ENCODE measurements at places on chromosomes 1 and 21. TPM values are rescaled to one million over a fixed set of nuclear protein-coding genes. Genes with fewer than 3 reads are reported as not detected.

Gene FCMR
- total RNA-seq, result 6.7 TPM

Gene PDZK1
- 0.29 TPM for total RNA-seq

Gene AMY1A
- total RNA-seq, result 9.1 TPM

Gene DDOST
- 246 TPM for total RNA-seq

Gene FCGR2B
- total RNA-seq, result 8.8 TPM

Gene SLFNL1
- 4.9 TPM for total RNA-seq

Gene NCF2
- 139 TPM for total RNA-seq

Gene MAP3K21
- total RNA-seq, result 8.9 TPM

Gene HTR6
- total RNA-seq, result not detected

DNA sequence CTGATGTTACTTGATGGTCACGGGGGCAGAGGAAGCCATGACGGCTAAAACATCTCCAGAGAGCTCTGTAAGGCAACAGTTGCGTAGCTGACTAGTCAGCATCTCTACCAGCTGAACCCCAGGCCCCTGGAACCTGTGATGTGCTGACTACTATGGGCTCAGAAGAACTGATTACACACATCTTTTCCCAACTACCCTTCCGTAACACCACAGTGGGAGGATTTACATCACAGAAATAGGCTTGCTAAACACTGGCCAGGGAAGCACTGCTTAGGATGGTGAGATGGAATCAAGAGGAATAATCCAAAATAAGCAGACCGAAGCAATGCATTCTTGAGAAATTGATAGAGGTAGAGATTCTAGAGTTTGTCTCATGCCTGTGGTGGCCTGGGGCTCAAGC is 122.5 kb downstream of the SMYD2 start:
- no peak for DNase-seq

GRCh38 chr1:225755671-225756319 is 21.8 kb upstream of the SRP9 start:
- no peak for DNase-seq

- DNase-seq, result no peak
Measured at GRCh38 chr1:86288586-86289147, 107.5 kb downstream of the ODF2L start.

GRCh38 chr1:246083416-246083815 is 423.7 kb downstream of the SMYD3 start:
- DNase-seq, result no peak

DNA sequence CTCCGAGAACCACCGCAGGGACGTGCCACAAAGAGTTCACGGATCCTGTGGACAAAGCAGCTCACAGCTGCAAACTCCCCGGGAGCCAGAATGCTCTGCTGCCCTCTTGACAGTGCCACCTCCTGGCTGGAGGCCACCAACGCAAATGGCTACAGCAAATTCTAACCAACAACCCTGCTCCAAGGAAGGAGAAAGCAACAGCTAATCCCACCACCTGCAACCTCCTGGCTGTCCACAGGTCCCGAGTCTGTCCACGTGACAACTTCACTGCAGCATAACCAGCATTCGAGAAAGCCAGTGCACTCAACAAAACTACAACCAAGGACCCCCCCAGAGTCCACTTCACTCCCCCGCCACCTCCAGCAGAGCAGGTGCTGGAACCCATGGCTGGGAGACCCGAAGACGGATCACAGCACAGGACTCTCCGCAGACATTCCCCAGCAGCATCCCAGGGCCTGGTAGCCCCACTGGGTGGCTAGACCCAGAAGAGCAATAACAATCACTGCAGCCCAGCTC is 17.3 kb downstream of the POFUT2 start:
- peak; percentile 16 for DNase-seq

DNA sequence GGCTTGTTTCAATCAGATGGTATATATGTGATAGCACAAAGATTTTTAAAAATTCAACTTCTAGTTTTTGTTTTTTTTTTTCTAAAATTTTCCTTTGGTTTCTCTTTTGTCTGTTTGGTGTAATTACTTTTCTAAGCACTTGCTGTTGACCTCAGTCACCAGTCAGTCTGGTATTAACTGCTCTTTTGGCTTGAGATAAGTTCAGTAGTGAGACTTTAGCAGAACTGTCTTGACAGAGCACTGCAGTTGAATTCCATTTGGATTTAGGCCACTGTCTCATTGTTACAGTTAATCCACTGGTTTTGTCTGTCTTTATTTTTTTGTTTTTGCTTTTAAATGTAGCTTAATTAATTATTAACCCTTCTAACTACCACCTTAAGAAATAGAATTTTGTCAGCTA is 36.2 kb downstream of the OSBPL9 start:
- DNase-seq, result no peak

GRCh38 chr1:147077081-147077480 is 95.2 kb downstream of the PRKAB2 start:
- DNase-seq, result no peak

DNA sequence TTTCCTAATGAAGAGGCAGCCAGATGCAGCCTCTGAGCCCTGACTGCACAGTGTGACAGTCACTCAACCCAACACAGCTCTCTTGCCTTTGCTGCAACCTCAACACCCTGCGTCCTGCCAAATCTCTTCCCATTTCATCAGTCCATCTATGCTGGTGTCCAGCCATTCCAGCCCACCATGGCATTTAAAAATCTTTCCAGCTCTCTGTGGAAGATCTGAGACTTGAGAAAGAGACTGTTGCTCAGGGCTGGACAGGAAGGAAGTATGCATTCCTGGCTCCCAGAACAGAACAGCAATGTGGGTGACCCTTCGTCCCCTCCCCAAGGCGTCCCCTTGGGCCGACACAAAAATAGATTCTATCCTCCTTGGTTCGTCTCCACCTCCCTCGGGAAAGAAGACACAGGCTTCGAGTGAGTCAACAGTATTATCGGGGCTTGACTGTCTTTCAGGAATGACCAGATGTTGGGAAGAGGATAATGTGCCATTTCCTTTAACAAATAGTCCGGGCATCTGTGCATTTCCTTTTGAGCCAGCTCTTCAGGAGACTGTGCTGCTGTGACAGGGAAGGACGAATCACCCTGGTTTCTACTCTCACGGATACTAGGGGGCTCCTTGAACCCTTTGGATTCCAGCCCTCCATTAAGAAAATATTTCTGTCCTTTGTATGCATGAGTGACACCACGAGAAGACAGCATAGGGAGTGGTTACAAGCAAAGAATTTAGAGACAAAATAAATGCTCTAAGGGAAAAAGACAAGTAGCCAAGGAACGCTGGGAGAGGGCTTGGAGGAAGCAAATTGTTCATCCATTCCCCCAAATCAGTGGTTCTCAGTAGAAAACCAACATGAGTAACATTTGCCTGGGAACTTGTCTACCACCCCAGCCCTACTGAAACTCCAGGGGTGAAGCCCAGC is 111.4 kb upstream of the CDC42BPA start:
- no peak for DNase-seq

GRCh38 chr1:44423591-44424537 is 18.8 kb downstream of the RNF220 start:
- peak; percentile 76 for DNase-seq

DNA sequence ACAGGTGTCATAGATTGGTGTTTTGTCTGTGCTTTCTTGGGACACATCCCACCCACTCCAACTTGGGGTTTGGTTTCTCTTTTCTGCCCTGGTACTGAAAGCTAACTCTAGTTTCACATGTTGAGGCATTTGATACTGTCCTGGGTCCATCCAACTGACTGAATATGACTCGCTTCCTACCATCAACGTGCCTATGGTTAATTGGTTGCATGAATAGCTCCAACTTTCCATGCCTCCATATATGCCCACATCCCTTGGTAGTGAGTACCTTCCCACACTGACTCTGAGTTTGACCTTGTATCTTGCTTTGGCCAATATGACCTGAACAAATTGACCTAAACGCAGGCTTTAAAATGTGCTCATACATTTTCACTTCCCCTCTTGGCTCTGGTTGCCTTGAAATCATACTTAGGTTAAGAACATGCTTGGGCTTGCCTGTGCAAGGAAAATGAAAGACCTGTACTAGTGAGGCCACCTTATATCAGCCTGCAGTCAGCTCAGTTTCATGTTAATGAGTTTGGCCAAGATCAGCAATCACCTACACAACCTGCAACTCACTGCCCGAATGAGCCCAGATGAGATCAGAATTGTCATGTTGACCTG is 81.0 kb upstream of the KCNK2 start:
- DNase-seq, result no peak

DNA sequence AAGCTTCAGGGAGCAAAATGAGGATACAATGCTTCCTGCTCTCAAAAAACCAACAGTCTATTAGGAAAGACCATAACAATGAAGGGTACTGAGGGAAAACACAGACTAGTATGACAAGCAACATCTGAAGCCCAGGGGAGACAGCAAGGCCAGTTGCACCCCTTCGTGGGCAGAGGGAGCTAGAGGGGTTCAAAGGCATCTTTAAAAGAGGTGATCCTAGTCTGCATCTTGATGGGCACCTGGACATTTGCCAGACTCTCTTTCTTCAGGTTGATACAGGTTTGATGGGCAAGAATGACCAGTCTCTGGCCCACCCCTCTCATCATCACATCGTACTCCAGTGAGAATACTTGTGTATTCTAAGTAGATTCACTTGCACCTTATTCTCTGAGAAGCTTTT is 177.7 kb downstream of the VAV3 start:
- no peak for DNase-seq

GRCh38 chr1:214719207-214719606 is 116.2 kb downstream of the CENPF start:
- no peak for DNase-seq

- no peak for DNase-seq
Measured at GRCh38 chr1:153346077-153346723, 2.4 kb downstream of the PGLYRP4 start.

GRCh38 chr1:81834268-81834667 is 33.5 kb downstream of the ADGRL2 start:
- no peak for DNase-seq

DNA sequence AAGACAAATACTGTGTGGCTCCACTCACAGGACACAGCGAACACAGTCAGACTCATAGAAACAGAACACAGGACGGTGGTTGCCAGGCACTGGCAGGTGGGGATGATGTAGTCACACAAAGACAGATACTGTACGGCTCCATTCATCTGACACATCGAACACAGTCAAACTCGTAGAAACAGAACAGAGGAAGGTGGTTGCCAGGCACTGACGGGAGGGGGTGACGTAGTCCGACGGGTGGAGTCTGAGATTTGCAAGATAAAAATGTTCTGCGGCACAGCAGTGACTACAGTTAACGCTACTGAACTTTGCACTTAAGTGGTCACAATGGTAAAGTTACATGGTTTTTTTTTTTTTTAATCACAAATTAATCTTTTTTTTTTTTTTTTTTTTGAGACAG is 18.7 kb downstream of the C21orf58 start:
- no peak for DNase-seq

DNA sequence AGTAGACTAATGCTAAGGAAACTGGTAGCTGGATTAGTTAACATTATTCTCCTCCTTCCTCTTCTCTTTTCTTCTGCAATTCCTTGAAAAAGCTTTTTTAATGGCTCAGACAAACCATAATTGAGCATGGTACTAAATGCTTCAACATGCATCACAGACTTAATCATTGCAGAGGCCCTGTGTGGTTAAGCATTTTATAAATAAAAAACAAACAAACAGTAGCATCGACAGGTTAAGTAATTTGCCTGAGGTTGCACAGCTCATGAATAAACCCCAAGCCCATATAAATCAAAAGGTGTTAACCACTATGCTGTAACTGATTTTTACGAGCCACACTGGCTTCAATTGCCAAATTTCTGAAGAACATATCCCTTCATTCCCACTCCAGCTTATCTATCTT is 462.1 kb downstream of the LMO4 start:
- DNase-seq, result no peak

- DNase-seq, result no peak
Measured at GRCh38 chr21:42063191-42063570, 7.9 kb upstream of the UMODL1 start.

DNA sequence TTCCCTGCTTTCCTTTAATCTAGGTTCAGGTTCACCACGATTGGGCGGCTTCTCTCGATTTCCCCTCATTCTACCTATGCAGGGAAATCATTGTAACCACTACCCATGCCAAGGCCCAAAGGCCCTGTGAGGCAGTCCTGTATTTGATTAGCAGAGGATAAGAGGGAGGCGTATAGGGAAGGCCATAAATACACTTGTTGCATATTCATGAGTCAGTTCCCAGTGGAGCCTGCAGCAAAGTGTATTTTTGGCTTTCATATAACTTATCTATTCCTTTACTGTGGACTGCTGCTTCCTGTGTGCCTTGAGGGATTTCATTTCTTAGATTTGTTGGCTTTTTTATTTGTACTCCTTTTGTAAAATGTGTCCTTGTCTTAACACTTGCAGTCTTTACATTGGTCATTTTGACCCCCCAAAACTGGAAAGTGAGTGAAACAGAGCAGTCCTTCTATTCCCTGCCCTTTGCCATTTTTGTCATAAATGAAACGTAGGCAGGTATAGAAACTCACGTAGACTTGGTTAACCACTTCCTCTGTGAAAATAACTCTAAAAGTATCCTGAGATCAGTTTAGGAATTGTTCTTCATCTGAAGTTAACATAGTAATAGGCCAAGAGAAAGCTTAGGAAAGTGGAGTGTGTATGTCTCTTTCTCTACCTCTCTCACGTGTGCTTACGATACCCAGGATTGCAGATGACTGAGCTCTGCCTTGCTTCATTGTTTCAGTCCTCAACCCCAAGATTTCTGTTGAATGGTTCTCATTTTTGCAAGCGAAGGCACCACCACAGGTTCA is 19.6 kb upstream of the KCNQ4 start:
- no peak for DNase-seq

DNA sequence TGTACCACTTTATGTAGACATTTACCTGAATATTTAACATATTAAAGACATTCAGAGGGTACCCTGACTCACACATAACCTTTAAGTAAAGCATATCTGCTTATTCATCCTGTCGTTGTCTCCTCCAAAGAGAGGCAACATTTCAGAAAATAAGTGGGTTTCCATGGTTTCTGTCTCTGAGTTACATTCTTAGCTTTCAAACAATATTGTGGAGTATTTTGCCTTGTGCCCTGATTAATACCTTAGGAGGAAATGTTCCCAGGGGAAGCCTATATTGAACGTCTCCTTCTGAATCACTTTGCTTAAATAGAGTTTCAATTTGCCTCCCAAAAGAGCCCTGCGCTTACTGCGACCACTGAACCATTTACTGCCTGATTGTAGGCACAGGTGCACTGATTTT is 26.1 kb downstream of the PALMD start:
- no peak for DNase-seq

GRCh38 chr1:150554086-150554452 is 4.9 kb downstream of the ADAMTSL4 start:
- DNase-seq, result no peak

DNA sequence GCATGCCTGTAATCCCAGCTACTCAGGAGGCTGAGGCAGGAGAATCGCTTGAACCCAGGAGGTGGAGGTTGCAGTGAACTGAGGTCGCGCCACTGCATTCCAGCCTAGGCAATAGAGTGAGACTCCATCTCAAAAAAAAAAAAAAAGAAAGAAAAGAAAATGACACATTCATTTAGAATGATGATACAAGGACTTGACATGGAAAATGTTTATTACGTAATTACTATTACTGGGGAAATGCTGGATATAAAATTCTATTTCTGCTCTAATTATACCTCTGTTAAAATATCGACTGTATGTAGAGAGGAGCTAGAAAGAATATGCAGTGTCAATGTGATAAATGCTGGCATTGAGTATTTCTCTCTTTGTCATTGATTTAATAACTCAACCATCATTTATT is 54.7 kb upstream of the CTPS1 start:
- DNase-seq, result no peak

GRCh38 chr1:11847667-11848372 is at the start of gene NPPA:
Gene NPPA (minus strand): TSS chr1:11847783. CDS start chr1:11847684, 99 bp downstream.
- DNase-seq, result no peak

GRCh38 chr1:89705901-89706699 is 73.2 kb downstream of the LRRC8C start:
- DNase-seq, result no peak

GRCh38 chr1:21268281-21269239 is 21.7 kb downstream of the ECE1 start:
- DNase-seq, result no peak

- no peak for DNase-seq
Measured at GRCh38 chr21:38249256-38249655, 7.5 kb upstream of the KCNJ15 start.
